ENCODE measurements at places on chromosomes 11 and 22.

GRCh38 chr11:123247813-123248379 lies 52.8 kb upstream of the CLMP start:
- DNase-seq: no peak

DNA sequence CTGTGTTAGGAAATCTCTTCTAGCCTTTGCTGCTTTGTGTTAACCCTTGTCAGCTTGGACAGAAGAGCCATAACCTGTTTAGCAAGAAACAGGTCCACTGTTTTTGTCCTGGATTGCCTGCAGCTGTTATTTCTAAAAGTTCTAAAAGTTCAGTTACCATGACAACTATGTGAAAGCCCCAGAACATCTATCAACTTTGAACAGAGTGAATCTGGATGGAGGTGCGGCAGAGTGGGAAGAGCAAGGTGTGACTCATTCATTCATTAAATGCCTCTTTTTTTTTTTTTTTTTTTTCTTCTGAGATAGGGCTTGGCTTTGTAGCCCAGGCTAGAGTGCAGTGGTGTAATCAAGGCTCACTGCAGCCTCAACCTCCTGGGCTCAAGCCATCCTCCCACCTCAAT lies 50.5 kb downstream of the RBX1 start:
- DNase-seq: no peak

GRCh38 chr11:11081776-11082175 lies 223.9 kb upstream of the ZBED5 start:
- DNase-seq: no peak

- no peak for DNase-seq
These were observed 14.1 kb downstream of the RHBDD3 start for GRCh38 chr22:29253561-29254285.

- no peak for DNase-seq
These were observed 4.2 kb upstream of the PPP6R2 start for GRCh38 chr22:50338860-50339462.

DNA sequence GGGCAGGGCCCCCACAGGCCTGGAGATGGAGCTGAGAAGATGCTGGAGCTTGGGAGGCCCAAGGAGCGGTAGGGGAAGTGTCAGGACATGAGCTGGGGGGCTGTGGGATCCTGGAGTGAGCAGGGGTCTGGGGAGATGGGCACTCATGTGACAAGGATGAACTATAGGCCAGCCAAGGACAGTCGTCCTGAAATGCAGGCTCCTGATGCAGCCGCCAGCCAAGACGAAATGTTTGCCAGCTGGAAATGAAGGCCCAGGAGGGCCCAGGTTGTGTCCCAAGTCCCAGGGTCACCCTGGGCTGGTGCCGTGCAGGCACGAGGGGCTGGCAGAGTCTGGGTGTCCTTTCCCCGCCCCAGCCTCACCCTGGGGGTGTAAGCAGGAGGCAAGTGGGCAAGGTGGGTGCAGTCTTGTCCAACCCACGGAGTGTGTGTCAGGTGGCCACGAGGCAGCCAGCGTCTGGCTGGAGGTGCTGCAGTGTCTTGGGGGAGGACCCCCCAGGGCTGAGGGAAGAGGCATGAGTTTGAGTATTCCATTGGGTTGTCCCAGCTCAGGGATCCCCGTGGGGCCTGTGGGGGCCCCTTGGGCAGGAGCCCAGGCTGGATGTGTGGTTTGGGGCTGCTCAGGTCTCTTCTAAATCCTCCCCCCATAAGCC lies 21.4 kb downstream of the MRGPRG start:
- DNase-seq: no peak

Measured in heart left ventricle (tissue), 16 donors.